ENCODE measurements at places on chromosomes 6 and 20.
A peak's percentile ranks its signal among the peaks of the same experiment; 100 is the strongest.

DNA sequence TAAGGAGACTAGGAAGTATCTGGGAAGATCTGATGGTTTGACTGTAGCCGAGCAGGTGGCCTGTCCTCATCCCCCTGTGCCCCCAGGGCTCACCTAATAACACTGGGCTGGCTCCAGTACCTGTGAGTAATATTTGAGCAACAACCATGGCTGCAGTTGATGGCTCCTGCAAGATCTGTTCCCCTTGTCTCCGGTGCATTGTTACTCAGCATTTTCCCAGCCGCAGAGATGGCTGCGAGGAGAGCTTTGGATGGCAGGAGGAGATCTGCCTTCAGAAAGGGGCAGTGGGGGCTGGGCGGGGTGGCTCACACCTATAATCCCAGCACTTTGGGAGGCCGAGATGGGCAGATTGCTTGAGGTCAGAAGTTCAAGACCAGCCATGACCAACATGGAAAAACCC lies 39.3 kb downstream of the PTK7 start:
- DNase-seq = no peak

- DNase-seq = peak; percentile 32
Measured at GRCh38 chr6:158057213-158057987, 75.7 kb downstream of the SYNJ2 start.

DNA sequence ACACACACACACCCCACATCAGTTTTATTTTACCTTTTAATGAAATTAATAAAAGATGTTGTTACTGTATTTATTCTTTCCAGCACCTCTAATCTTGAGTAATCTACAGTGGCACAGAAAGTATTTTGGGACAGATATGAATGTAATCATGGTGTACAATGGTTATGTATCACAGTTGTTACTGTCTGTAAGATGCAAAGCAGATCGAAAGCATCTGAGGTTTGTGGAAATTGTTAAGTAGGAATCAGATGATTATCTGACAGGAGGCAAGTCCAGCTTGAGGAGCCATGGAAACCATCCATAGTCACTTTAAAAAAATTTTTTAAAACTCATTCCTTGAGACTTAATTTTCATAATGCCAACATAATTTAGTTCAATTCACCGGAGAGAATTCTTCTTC lies 636.3 kb upstream of the MARCKS start:
- DNase-seq = no peak

- no peak for DNase-seq
Measured at GRCh38 chr6:107125771-107126170, 10.5 kb upstream of the BEND3 start.

DNA sequence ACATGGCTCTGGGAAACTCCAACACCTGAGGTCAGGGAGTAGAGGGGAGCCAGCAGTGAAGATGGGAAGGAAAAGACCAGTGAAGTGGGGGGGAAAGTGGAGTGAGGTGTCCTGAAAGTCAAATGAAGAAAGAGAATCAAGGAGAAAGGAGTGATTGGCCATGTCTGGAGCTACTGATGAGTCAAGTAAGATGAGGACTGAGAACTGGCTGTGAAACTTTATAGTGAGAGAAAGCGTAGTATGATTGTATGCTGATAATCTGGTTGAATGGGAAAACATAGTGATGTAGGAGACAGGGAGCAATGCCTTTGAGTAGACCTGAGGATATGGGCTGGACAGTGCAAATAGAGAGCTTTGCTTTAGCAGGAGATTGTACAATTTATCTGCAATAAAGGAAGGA lies 183.6 kb upstream of the GMDS start:
- no peak for DNase-seq

DNA sequence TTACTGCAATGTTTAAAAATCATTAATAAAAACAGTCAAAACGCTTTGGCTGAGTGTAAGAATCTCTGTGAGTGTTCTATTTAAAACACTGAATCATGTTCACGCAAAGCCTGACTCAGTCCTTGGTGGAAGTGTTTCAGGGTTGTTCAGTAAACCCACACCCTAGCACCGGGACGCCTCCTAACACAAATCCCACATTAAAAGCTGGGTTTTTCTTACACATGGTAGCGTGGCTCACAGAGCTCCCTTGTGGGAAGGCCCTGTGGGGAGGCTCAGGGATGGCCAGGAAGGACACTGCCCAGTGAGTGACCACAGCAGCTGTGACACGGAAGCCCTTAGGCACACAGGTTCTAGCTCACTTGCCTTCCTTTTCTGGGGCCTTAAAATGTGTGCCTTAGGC lies 80.2 kb downstream of the GMPR start:
- DNase-seq = no peak

DNA sequence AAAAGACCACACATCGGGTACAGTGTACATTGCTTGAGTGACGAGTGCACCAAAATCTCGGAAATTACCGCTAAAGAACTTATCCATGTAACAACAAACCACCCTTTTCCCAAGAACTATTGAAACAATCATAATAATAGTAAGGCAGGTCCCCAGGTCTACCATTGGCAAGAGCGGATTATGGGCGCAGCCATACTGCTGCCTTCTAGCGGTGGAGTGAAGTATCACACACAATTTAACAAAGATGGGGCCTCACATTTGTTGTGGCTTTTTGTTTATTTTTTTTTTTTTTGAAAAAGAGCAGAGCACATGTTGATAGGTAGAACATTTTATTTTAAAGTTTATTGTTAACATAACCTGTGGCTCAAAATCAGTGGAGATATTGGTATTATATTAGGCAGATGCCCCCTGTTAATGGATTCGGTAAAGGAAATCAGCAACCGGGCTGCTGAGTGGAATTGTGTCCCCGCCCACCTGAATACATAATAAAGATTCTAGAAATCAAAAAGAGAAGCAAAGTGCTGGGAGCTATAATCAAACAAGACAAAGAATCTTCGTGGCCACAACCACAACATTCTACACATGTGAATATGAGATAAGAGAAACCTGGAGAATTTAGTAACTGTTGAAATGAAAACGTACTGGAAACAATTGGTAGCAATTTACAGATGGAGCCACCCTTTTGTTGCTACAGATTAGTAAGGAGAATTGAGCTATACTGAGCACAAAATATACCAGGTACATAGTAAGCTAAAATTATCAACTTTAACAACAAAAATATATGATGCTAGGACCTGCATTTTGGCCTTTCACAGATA lies 94.2 kb upstream of the EXOC2 start:
- DNase-seq = no peak

DNA sequence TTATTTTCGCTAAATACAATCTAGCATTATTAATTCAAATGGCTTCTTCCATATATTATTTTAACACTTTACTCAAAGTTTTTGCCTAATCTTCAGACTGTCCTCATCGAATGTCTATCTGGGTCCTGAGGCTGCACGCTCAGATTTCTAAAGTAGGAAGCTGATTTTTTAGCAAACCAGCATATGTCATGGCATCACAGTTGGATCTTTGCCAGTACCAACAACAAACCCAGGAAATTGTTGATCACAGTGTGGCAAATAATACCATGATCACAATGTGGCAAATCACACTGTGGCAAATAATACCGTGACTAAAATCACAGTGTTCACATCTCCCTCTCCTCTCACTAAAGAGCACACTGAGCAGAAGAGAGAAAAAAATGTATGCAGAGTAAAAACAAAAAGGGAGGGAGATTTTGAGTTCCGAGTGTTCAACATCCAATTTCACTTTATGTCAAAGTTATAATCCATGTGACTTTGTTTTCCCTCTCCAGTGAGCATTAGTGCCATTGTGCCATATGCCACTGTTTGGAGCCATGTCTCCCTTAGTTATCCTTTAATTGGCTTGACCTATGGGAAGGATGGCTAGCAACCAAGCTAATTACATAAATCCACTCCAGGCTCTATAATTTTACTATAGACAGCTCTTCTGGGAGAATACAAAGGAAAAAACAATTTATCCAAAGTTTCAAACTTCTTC lies 1059.6 kb downstream of the HACE1 start:
- DNase-seq = no peak

GRCh38 chr6:145212813-145213212 lies 522.5 kb downstream of the EPM2A start:
- DNase-seq = no peak

GRCh38 chr6:13764996-13765395 lies 49.4 kb downstream of the MCUR1 start:
- no peak for DNase-seq

- DNase-seq = no peak
Measured at GRCh38 chr6:112665815-112666214, 318.7 kb downstream of the RFPL4B start.

DNA sequence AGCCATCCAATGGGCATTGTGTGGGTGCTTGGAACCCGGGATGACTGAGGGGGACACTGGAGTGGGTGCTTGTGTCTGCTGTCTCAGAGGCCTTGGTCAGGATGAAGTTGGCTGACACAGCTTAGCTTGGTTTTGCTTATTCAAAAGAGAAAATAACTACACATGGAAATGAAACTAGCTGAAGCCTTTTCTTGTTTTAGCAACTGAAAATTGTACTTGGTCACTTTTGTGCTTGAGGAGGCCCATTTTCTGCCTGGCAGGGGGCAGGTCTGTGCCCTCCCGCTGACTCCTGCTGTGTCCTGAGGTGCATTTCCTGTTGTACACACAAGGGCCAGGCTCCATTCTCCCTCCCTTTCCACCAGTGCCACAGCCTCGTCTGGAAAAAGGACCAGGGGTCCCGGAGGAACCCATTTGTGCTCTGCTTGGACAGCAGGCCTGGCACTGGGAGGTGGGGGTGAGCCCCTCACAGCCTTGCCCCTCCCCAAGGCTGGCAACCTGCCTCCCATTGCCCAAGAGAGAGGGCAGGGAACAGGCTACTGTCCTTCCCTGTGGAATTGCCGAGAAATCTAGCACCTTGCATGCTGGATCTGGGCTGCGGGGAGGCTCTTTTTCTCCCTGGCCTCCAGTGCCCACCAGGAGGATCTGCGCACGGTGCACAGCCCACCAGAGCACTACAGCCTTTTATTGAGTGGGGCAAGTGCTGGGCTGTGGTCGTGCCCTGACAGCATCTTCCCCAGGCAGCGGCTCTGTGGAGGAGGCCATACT lies 49.4 kb downstream of the PYGB start:
- no peak for DNase-seq

- no peak for DNase-seq
Measured at GRCh38 chr6:157258878-157259277, 64.4 kb downstream of the TMEM242 start.

DNA sequence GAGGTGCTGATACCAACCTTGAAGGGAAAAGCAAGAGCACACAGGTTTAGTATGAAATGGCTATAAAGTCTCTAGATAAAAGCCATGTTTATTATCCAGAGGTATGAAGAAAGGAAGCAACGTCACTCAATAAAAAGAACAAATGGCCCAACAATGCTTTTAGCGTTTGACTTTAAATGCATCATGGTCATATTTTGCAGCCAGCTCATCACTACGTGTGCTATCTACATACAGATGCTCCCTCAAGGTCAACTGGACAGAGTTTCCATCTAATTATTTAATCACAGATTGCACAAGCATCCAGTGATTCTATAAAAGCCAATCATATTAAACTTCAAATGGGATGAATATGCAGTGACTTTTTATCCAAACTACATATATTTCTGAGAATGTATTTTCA lies 127.6 kb upstream of the SYNDIG1 start:
- no peak for DNase-seq

GRCh38 chr6:137700751-137701477 lies 166.1 kb upstream of the TNFAIP3 start:
- DNase-seq = no peak

DNA sequence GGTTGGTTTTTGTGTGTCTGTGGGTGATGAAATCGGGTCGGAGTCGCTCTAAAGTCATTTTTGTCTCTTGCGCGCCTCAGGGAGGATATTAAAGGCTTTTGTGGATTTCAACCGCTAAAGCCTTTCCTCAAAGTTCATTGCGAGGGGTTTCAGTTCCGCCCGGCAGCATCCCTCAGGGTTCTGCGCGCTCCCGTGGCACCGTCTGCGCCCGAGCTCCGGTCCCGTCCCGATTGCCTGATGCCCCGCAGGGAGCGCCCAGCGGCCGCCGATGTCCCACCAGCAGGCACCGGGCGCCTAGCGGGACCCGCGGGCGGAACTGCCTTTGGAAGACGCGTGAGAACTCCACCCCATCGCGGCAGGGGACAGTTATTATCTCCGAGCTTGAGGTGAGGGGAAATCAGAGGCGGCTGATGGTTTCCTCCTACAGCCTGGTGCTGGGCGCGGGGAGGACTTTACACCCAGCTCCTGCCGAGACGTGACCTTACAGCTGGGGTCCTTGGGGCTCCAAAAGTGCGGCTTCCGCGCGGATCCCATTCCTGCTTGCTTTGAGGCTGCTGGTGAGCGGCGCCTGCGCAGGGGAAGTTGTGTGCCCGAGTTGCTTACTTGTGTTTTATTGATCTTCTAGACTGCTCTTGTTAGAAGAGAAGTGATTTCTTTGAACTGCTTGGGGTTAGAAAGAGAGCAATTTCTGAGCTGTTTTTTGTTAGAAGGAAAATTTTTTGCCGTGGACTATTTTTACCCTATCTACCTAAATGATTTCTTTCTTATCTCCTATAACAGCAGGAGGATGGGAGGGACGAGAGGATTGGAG lies 27.1 kb downstream of the ULBP1 start:
- DNase-seq = no peak

GRCh38 chr20:23582293-23582692 lies 14.0 kb upstream of the CST9L start:
- no peak for DNase-seq

- no peak for DNase-seq
Measured at GRCh38 chr20:19492687-19493336, 265.2 kb upstream of the RIN2 start.

DNA sequence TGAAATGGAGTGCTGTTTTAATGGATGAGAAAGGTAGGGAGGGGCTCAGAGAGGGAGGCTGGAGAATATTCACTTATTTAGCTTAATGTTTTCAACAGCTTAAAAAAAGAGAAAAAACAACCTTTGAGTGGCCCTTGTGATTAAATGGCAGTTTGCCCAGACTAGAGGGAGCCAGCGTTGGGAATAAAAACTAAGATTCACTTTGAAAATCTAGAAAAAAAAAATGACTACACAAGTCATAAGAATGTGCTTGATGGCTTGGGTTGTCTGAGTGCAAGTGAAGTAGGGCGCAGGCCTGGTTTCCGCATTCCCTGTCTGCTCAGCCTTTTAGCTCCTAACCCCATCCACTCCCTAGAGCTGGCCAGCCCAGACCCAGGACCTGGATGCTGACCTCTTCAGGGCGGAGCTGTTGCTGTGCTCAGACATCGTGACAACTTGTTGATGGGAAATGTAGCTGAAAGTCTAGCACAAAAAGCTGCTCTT lies 28.9 kb downstream of the UTRN start:
- DNase-seq = no peak

All from SW480 (cell line).